NCI-H1417 treated with DMSO at 0.1 percent for 48 hours (cell line): ENCODE measurements at places on chromosomes 6 and 20.
A peak's percentile ranks its signal among the peaks of the same experiment; 100 is the strongest.

- DNase-seq = no peak
These were observed at the start of gene CCHCR1 for GRCh38 chr6:31157513-31158139. Gene CCHCR1, minus strand, starts transcription at chr6:31157802. Its CDS starts 202 bp downstream, at chr6:31157600.

DNA sequence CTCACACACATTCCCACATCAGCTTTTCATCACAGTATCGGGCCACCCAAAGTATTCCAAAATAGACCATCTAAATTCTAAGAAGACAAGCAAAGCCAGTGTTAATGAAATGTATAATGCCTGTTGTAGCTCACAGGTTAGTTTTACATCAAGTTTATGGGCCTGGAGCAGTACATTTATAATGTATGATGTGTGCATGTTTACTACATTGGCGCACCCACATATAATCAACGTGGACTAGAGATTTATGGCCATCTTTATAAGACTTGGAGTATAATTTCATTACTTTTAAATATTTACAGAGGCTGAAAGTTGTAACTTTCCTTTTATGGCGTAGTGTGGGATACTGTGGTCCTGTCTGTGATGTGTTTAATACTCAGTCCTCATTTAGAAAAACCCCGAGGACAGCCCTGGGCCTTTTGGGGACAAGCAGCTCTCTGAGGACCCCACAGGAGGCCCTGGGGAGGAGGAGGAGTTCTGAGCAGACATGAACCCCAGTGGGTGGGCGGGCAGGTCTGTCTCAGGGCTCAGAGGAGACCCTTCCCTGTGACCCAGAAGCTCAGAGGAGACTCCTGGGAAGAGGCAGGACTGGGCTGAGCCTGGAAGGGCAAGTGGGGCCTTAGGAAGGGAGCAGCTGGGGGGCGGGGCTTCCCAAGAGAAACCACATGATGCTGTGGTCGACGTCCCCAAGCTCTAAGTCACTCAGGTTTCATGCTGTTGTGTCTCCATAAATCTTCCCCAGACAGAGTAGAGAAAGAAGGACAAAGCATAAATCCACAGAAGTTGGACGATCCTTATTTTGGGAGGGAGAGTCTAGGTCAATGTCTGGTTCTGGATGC, 232.1 kb downstream of the PREX1 start:
- no peak for DNase-seq

- DNase-seq = no peak
These were observed 24.0 kb upstream of the CLIC5 start for GRCh38 chr6:46039646-46040045.

DNA sequence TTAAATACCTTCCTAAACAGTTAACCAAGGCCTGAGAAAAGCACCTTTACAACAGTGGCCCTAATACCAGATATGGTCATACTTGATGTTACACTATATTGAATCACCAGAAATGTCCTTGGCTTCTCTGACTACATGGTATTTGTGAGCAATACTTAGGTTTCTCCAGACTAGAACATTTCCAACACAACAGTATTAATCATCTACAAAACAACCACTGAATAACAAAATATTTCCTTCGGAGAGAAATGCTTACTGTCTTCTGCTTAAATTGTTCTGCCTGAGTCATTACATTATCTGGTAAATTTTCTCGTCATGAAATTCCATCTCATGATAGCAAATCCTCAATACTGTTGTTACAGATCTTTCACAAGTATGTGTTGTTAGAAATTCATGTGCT, 252.9 kb upstream of the RUNX2 start:
- no peak for DNase-seq

GRCh38 chr6:44696099-44696498, 308.6 kb downstream of the CDC5L start:
- no peak for DNase-seq

- DNase-seq = no peak
These were observed 124.0 kb downstream of the MMUT start for GRCh38 chr6:49339096-49339495.

GRCh38 chr6:145929037-145929633, 35.0 kb downstream of the SHPRH start:
- peak; percentile 6 for DNase-seq

DNA sequence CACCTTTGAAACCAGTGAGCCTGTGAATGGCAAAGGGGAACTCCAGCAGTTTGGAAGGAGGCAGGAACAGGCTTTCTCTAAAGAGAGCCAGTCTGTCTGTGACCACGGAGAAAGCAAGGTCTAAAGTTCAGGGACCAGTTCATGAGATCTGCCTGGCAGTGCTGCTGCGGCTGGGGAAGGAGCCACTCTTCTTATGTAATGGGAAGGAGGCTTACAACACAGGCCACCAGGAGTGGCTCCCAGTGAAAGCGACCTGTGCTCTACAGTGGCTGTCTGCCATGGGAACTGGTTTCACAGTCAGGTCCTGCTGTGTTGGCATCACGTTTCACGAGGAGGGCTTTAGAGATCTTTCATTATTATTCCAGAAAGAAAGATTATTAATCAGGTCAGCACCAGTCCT, 291.9 kb upstream of the PRDM1 start:
- DNase-seq = no peak

- DNase-seq = no peak
These were observed 384.5 kb upstream of the SULF2 start for GRCh38 chr20:48169650-48170225.

- no peak for DNase-seq
These were observed 188.2 kb downstream of the CDKAL1 start for GRCh38 chr6:20722455-20722854.

DNA sequence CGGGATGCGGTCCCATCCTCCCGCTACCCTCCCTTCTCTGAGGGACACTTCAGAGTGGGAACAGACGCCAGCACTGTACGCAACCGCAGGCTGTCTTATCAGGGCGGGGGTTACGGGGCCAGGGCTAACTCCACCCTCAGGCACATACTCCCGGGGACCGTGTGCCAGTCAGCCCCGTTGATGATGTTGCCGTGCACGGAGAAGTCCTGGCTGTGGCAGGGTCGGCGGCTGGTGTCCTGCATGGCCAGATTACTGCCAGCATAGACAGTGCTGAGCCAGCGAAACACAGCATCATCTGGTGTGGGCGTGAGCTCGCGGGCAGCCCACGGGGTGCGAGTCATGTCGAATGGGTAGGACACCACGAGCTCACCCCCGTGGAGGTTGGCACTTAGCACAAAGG, 5.0 kb downstream of the CPXM1 start:
- DNase-seq = no peak

GRCh38 chr6:32983493-32983848, 15.1 kb downstream of the BRD2 start:
- no peak for DNase-seq

GRCh38 chr6:114172576-114173260, 170.1 kb downstream of the HS3ST5 start:
- DNase-seq = no peak

- peak; percentile 81 for DNase-seq
These were observed 7.5 kb downstream of the CCM2L start for GRCh38 chr20:32017711-32018251.

DNA sequence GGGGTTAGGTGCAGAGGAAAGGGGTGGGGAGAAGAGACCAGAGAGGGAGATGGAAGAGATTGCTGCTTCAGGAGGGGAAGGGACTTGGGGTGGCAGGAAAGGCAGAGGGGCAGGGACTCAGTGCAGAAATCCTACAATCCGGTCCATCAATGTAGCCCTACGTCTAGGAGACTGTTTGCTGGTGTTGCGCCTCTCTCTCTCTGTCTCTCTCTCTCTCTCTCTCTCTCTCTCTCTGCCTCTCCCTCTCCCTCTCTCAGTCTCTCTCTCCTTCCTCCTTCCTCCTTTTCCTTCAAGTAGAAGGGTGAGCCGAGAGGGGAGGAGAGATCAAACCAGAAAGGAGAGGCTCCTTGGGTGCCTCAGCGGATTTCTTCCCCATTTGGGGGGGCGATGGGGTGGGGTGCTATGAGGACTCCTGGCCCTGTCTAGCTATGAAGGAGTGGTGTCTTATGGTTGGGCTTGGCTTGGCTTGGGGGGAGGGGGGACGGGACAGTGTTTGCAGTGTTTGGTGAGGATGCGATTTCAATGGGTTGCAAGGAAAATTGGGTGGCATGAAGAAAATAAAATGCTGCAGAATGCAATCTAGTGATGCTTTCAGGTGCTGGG, 181.2 kb downstream of the TBXT start:
- DNase-seq = no peak

- no peak for DNase-seq
These were observed 120.5 kb downstream of the SULF2 start for GRCh38 chr20:47664744-47665143.

- DNase-seq = no peak
These were observed 39.0 kb downstream of the DSE start for GRCh38 chr6:116409756-116410155.

DNA sequence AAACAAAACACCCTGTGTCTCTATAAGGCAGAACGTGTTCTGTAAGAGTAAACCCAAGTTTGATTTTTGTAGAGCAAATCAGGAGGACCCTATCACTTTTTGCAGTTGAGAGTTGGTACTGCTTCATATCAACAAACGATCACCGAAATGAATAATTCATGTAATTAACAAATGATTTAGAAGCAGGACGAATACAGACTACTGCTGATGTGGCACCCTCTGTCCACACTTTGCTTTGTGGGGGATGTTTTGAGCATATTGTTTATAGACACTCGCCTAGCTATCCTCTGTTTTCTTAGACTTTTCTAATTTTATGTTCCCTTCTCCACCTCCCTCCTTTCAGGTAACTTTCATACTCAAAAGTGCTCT, 1.5 kb downstream of the CD2AP start:
- no peak for DNase-seq

DNA sequence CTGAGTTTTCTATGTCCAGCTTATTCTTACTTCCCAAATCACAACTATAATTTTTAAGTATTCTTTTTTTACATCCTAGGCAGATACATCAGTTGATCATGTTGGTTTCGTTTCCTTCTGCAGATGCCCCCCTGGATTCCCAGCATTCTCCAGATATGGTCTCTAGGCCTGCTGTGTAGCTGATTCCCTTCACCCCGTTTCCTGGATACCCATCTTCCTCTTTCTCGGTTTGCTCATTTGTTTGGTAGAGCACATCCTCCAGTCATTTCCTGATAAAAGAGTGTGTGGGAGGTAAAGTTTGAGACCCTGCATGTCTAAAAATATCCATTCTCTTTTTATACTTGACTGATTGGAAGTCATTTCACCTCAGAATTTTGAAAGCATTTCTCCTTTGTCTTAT, 66.4 kb downstream of the ANKS1A start:
- no peak for DNase-seq

DNA sequence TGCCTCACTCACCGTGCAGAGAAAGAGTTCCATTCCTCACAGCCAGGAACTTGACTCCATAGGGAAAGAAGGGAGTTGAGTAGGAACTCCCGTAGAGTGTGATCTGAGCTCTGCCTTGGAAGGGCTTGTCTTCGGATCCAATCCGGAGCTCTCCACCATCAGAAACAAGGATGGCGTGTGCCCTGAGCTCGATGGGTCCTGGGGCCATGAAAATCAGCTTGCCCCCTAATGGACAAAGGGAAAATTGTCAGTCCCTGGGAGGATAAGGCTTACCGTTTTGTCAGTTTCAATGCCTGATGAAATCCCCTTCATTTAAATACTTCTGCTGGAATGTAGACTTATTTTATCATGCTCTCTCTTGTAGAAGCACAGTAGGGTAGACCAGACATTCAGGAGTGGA, 153.3 kb downstream of the PKHD1 start:
- no peak for DNase-seq

GRCh38 chr6:11830105-11830504, 51.5 kb upstream of the ADTRP start:
- no peak for DNase-seq

- no peak for DNase-seq
These were observed 82.2 kb upstream of the NAA20 start for GRCh38 chr20:19934792-19935491.

DNA sequence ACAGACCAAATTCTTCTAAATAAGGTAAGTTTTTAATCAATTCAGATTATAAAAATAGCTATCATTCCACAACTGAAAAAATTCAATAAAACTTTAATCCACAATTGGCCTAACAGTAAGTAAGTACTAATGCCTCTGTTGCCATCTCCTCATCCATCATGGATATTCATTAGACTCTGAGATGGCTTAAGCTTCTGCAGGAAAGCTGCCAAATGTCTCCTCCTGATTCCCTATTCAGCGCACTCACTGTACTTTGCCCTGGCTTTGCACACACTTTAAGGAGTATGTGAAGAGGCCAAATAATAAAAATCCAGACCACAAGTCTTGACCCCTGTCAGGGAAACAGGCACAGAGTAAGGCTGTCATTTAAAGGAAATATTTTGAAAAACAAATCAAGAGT, 23.6 kb downstream of the PGM3 start:
- DNase-seq = no peak

DNA sequence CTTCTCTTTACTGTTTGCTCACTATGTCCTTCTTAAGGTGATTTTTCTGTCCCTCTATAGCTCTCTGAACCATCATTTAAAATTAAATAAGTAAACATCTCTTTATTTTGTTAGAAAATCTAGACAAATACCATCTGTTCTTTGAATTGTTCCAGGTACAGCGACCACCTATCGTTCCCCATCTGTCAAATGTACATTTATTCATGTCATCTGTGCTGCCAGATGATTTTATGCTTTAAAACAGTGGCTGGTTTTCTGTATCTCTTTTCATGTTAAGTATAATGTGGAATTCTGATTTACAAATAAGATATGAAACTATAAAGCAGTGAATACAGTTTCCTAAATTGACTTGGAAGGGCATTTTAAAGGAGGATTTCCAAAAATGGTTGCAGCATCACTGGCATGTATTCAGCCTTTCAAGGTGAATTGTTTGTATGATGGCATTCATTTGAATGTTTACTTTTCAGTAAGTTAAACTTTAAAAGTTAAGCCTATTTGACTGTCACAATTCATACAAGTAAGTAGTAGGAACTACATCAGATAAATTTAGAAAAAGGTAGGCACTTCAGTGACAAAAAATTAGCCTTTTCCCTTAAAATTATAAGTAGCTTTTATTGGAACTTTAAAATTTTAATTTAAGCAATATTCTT, 92.6 kb upstream of the CLVS2 start:
- no peak for DNase-seq

GRCh38 chr20:36418711-36419110, 112.6 kb downstream of the DLGAP4 start:
- no peak for DNase-seq

DNA sequence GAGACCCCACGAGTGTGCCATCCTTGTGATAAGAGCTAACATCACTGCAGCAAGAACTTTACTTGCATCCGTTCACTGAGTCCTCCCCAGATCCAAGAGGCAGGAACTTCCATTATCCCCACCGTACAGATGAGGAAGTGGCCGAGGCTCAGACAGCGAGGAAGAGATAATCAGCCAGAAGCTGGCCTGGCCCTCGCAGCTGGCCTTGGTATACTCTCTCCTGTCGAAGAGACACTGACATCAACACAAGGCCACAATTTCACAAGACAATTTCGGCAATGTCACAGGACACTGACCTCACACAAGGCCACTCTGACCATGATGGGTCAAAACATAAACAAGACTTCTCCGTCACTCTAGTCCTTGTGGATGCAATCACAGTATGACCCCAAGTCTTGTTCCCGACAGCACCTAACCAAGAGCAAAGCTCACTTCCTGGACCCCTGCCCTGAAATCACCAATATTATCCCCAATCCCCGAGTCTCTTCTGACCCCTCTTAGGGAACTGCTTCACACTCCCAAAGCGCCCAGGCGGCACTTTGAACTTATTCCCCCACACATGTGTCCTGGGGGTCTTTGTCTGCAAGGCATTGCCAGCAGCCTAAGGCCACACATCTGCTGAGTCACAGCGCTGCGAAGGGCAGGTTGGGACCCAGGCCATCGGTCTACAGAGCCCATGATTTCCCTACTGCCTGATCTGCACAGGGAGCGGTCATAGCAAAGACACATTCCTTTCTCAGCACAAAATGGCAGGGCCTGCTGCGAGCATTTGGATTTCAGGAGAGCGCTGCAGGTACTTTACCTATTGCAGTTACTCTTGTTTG, 14.8 kb upstream of the VAPB start:
- no peak for DNase-seq
